ENCODE measurements at places on chromosomes 1 and 21. TPM values are rescaled to one million over a fixed set of nuclear protein-coding genes. Genes with fewer than 3 reads are reported as not detected.

DNA sequence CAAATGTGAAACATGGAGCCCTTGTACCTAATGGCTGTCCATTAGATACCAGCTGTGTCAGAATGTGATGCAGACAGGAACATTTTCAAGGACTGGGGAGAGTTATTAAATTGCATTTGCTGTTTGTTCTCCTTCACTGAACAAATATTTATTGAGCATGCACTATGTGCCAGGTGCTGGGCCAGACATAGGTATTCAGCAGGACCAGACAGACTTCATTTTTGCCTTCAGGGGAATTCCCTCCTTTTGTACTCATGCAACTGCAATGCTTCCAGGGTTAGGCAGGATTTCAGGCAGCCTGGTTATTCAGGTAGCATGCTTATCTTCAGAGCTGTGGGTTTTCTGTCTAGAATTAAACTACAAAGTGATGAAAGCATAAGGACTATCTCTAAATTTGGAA lies 64.2 kb upstream of the SMYD2 start:
- H3K4me3 ChIP-seq = no peak overlapping the region
- DNase-seq = no peak
- H3K27me3 ChIP-seq = peaks cover 40% of the 10 kb centered on the region
- no peak overlapping the region for H3K27ac ChIP-seq
- H3K4me1 ChIP-seq = no peaks in the 10 kb centered on the region

Gene RAD54L
- total RNA-seq = 34.9 TPM

Gene KRTAP19-3
- total RNA-seq = not detected

Gene F3
- 0.65 TPM for total RNA-seq

Gene EPHB2
- not detected for total RNA-seq

GRCh38 chr1:157893686-157894085 lies 52.1 kb upstream of the CD5L start:
- H3K36me3 ChIP-seq = peaks cover 3% of the 10 kb centered on the region
- no peak overlapping the region for H3K4me3 ChIP-seq
- H3K27me3 ChIP-seq = peaks cover 9% of the 10 kb centered on the region
- H3K27ac ChIP-seq = no peak overlapping the region

- no peak for DNase-seq
- H3K36me3 ChIP-seq = no peaks in the 10 kb centered on the region
- H3K27me3 ChIP-seq = no peaks in the 10 kb centered on the region
- H3K4me1 ChIP-seq = no peaks in the 10 kb centered on the region
- no peak overlapping the region for H3K27ac ChIP-seq
- H3K4me3 ChIP-seq = no peak overlapping the region
Measured at GRCh38 chr1:217891966-217892365, 260.8 kb downstream of the SPATA17 start.

DNA sequence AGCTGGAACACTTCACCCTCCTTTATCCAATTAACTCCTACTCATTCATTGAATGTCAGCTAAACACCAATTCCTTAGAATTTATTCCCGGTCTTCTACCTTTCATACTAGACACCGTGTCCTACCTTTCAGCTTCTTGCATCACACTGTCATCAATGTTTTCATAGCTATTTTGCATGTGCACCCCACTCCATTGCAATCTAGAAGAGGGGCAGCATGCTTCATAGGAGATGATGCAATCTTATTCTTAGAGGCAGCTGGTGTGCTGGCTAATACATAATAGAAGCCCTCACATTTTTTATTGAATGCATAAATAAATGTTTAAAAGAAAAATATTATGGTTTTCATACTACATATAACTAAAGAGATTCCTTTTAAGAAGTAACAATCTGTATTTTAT lies 123.6 kb downstream of the DSCAM start:
- H3K4me3 ChIP-seq = no peak overlapping the region
- no peak overlapping the region for H3K27ac ChIP-seq
- H3K36me3 ChIP-seq = no peaks in the 10 kb centered on the region
- H3K4me1 ChIP-seq = no peaks in the 10 kb centered on the region
- no peaks in the 10 kb centered on the region for H3K27me3 ChIP-seq

Gene GJB4
- not detected for total RNA-seq

GRCh38 chr1:208644401-208645160 lies 400.4 kb upstream of the PLXNA2 start:
- H3K4me1 ChIP-seq = no peaks in the 10 kb centered on the region
- H3K27ac ChIP-seq = no peak overlapping the region
- no peaks in the 10 kb centered on the region for H3K36me3 ChIP-seq
- no peak for DNase-seq
- H3K27me3 ChIP-seq = peaks cover 19% of the 10 kb centered on the region

GRCh38 chr1:62025154-62025553 lies 169.5 kb upstream of the L1TD1 start:
- no peak for DNase-seq
- peaks cover 11% of the 10 kb centered on the region for H3K36me3 ChIP-seq
- H3K27me3 ChIP-seq = no peaks in the 10 kb centered on the region
- H3K4me3 ChIP-seq = no peak overlapping the region
- no peak overlapping the region for H3K27ac ChIP-seq

Data from activated T-cell treated with anti-CD3 and anti-CD28 coated beads, Interleukin-2, amount 50 U/mL, for 72 hours (primary cell).